Esophagus squamous epithelium (tissue), 5 donors: ENCODE measurements at places on chromosomes 2 and 18.

DNA sequence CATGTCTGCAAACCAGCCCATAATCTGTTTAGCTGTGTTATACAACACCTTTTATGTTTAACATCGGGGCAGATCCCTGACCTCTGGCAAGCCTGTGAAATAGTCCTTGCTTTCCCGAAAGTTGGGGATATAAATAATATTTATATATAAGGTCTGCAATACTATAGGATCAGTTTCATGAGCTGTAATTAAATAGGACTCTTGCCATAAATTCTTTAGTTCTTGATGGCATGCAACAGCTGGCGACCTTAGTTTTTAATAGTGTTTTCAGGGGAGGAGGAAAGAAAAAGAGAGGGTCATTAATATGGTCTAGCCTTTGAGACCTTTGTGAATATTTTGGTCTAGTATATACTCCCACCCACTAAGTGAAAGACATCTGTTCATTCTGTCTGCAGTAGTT, 166.5 kb downstream of the MTX2 start:
- DNase-seq, result no peak

GRCh38 chr2:101380376-101380775, 6.9 kb downstream of the CREG2 start:
- DNase-seq, result no peak

DNA sequence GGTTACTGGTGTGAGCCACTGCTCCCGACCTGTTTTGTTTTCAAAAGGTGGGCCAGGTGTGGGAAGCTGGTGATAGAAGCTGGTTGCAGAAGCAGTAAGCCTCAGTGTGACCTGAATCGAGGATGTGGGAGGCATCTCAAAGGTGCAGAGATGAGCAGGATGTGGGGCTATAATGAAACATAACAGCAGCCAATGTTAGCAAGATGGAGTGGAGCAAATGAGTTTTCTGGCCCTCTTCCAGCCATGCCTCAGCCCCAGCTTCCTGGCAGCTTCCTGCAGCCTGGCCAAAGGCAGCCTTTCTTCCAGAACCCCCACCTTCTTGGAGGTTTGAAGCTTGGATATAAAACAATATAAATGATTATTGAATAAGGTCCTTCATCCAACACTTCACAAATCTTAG, 184.8 kb downstream of the NCK2 start:
- no peak for DNase-seq

GRCh38 chr2:45946023-45946422, 294.5 kb downstream of the PRKCE start:
- no peak for DNase-seq

GRCh38 chr18:69757733-69758132, 189.9 kb downstream of the CD226 start:
- no peak for DNase-seq

GRCh38 chr2:126849991-126850535, 48.6 kb upstream of the TEX51 start:
- DNase-seq, result no peak

DNA sequence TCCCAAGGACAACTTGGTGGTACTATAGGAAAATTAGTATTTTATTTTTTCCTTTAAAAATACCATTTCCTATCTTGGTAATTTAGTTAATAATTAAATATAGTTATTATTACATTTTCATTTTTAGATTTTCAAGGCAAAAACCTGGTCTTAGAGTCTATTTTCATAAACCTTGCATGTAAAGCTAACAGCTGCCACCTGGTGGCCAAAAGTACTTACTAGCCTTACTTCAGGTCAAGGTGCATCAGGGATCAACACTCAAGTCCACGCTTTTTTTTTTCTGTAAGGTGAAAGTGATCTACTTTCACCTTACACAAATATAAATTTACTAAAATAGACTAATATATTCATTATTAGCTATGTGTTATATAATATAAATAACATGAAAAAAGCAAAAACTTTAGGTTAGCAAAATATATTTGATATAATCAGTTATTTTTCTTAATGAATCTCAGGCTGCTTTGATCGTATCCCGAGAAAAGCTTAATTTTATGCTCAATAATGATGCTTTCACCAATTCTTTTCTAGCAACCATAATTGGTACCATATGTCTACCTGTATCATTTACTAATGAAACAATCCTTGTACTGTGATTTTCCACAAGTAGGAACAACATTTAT, 62.5 kb downstream of the RELCH start:
- peak; percentile 1 for DNase-seq

DNA sequence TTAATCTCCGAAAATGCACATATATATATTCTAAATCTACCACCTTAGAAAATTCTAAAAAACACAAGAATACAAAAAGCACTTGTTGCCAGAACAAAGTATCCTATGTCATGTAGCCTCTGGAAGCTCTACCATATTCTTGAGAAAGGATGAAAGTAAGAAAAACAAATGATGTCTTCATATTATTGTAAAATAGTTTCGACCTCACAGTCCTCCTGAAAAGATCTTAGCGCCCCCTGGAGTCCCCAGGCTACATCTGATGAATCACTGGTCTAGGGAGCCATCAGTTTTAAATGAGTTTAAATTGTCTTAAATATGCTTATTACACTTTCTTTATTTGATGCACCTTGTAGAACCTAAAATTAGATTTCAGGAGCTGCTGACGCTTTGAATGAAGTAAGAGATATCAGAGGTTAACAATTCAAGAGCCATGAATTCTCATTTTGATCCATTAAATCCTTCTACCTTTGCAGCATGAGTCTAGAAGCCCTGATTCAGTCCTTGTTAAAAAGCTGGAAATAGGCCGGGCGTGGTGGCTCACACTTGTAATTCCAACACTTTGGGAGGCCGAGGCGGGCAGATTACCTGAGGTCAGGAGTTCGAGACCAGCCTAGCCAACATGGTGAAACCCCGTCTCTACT, 138.8 kb downstream of the MCFD2 start:
- no peak for DNase-seq

GRCh38 chr2:70087702-70088597, 673 bp downstream of the PCBP1 start:
- no peak for DNase-seq

GRCh38 chr2:229852565-229852964, 69.2 kb downstream of the TRIP12 start:
- peak; percentile 2 for DNase-seq

- no peak for DNase-seq
Observed at GRCh38 chr2:205655779-205656456, 26.4 kb upstream of the NRP2 start.

DNA sequence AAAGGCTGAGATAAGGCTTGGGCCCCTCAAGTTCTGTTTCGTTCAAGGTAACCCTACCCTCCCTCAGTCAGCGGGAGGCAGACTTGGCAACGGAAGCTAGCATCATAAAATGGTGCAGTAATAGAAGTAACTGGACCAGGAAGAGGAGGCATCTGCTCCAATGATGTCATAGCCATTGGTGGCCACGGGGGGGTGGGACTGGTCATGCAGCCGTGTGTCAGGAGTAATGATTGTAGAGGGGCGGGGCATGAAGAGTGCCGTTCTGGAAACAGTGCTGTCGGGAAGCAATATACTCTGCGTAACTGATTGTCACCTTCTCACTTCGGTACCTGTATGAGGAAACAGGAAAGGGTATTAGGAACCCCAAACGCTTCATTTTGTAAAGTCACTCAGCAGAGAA, 6.9 kb upstream of the POLR2D start:
- DNase-seq, result no peak

DNA sequence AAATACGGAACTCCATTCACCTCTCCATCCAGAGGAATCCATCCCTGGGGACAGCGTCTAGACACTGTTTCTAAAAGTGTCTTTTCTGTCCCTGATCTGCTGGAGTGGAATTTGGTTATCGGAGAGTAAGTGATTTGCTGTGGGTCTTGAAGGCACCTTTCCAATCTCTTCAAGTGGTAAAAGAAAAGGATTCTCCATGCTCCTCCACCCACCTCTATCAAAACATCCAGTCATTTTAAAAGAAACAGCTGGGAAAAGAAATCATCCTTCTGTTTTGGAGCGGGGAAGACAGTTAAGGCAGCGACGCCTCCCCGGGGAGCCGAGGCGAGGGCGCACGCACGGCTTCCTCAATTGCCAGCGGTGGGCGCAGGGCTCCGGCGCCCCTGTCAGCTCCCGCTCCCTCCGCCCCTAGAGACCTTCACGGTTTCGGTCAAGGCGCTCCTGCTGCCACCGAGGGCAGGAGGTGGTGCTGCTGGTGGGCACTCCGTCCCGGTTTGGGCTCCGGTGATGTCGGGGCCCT, 547 bp downstream of the SLC35F5 start:
- no peak for DNase-seq

GRCh38 chr18:48027401-48027963, 97.0 kb upstream of the SMAD2 start:
- DNase-seq, result no peak

DNA sequence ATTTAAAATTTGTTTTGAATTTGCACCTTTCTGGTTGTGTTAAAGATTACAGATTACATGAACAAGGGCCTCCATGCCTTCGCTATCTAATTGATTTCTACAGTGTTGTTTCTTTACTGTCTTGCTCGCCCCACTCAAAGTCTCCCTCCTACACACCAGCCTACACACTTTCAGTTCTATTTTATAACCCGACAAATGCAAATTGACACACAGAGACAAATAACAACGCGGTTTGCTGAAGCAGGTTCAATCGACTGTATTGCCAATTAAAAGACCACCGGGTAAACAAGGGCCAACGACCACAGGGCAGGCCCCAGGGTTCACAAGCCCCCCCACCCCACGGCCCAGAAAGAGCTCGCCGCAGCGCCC, 869 bp downstream of the STARD7 start:
- DNase-seq, result no peak

GRCh38 chr18:56315363-56315762, 323.0 kb downstream of the TXNL1 start:
- no peak for DNase-seq

DNA sequence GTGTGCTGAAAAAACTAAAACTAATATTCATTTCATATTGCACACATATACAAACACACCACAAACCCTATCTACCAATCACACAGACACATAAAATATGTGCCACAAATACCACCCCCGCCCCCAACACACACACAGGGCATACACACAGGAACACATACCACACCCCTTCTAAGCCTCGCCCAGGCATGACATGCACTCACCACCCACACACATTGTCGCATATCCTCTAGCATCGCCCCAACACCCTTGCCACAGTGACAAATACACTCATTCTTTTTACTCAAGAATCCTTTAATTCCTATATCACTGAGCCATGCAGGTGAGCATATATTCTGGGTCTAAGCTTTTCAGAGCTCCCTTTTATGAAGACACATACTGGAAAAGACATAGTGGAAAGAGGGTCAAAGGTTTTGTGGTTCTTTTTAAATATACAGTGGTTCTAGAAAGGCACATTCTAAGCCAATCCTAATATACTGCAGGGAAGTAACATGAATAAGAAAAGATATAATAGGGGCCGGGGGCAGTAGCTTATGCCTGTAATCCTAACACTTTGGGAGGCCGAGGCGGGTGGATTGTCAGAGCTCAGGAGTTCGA, 24.5 kb upstream of the LCLAT1 start:
- no peak for DNase-seq

GRCh38 chr2:232571026-232571474, 20.6 kb downstream of the EIF4E2 start:
- no peak for DNase-seq

DNA sequence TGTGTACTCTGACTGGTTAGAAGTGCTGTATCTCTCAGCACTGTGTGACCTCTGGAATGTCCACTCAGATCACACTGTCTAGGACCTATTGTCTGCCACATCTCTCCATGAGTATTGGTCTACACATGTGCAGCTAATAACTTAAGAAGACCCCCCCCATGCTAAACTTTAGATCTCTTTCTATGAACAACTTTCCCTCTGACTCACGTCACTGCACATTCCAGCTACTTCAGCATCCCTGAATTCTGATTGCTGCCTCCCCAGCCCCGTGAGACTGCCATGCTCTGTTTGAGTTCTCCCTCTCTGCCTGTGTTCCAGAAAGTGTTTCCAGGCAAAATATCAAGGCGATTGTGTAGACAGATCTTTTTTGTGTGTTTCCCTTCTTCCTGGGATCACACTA, 41.8 kb downstream of the RAPGEF4 start:
- DNase-seq, result no peak

GRCh38 chr2:10848541-10848940, 36.0 kb upstream of the PDIA6 start:
- no peak for DNase-seq

- no peak for DNase-seq
Observed at GRCh38 chr18:63365876-63366212, 1.2 kb downstream of the KDSR start.

DNA sequence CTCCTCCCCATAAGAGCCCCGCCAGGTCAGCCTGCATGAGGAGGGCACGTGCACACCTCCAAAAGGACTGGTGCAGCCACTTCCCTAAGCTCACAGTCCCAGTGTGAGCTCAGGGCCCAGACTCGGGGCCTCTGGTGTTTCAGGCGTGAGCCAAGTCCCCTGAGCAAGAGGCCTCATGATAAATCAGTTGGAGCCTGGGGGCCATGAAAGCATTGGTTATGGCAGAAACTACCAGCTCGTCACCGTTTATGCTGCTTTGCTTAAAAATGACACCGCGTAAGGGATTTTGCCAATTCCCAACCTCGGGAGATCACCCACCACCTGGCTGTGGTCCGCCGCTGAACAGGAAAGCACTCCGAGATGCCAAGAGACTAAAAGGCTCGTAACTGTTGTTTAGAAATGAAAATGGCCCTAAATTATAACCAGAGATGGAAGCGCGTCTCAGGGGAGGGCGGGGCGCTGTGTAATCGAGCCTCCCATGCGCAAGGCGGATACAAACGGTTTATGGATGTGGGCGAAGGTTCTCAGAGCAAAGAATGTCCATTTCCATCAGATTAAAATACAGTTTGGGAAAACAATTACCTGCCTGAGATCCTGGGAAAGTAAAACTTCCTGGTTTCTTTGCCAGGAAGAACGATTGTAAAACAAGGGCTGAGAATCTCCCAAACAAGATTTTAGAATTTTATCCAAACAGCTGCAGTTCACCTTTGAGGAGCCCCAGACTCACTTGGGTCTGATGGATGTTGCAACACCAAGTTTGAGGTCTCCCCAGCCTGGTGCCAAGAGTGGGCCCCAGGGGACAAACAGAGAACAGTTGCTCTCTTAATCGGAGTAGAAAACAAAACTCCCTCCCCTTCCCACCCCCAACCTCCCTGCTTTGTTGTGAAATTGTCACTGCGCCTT, 141.4 kb downstream of the BCL2 start:
- DNase-seq, result no peak

DNA sequence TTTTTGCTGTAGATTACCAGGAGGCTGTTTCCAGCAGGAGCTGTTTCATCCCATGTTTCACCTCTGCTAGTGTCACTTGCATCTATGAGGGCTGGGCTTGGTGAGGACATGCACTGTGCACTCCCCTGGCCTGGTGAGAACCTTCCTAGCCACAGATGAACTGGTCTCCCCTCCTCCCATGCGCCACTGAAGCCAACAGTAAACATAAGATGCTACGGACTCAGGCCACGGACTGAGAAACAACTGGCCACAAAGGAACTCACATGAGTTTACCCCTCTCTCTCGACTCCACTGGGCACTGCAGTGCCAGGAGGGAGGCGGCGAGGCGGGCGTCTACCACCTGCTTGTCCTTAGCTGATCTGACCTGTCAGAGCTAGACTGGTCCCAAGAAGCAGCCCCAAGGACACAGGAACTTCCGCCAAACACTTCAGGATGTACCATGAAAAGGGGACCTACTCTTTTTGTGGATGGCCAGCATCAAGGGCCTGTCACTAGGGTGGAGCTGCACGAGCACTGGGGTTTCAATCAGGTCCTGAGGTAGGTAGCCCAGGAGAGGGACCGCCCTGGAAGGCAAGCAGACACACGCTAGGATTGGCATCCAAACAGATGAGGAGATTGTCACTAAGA, 22.8 kb upstream of the HES6 start:
- no peak for DNase-seq

GRCh38 chr2:20454036-20454981, 7.4 kb downstream of the RHOB start:
- DNase-seq, result no peak
